Left renal pelvis (tissue), 4 donors: ENCODE measurements at places on chromosomes 12 and 14. TPM values are rescaled to one million over a fixed set of nuclear protein-coding genes. Genes with fewer than 3 reads are reported as not detected.

SYNDIG1L gene
- polyA plus RNA-seq = 0.36 TPM

SLC6A13 gene
- polyA plus RNA-seq = 42.2 TPM

OS9 gene
- polyA plus RNA-seq = 192 TPM

MYF6 gene
- polyA plus RNA-seq = 0.16 TPM

PTGER2 gene
- 5.7 TPM for polyA plus RNA-seq
